ENCODE measurements at places on chromosomes 16 and 17.

GRCh38 chr16:52725043-52725442 is 178.1 kb upstream of the TOX3 start:
- DNase-seq, result no peak

DNA sequence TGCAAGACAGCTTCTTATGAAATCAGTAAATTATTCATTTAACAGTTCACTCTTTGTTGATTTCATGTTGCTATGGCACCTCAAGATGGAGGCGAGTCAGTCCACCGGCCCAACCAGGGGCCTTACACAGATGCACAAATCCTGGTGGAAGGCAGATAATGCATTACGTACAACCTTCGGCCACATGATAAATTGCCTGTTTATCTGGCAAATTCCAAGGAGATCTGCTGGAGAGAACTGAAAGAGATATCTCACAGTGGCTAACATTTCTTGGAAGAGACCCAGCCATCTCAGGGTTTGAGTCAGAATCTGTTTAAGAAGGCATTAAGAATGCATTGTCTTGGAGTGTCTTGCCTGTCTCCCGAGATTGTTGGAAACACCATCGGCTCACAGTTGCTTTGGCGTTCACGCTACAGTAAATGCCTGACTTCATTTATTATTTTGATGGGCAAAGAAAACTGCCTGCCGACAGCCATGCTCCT is 225.6 kb downstream of the MSI2 start:
- peak; percentile 95 for DNase-seq

DNA sequence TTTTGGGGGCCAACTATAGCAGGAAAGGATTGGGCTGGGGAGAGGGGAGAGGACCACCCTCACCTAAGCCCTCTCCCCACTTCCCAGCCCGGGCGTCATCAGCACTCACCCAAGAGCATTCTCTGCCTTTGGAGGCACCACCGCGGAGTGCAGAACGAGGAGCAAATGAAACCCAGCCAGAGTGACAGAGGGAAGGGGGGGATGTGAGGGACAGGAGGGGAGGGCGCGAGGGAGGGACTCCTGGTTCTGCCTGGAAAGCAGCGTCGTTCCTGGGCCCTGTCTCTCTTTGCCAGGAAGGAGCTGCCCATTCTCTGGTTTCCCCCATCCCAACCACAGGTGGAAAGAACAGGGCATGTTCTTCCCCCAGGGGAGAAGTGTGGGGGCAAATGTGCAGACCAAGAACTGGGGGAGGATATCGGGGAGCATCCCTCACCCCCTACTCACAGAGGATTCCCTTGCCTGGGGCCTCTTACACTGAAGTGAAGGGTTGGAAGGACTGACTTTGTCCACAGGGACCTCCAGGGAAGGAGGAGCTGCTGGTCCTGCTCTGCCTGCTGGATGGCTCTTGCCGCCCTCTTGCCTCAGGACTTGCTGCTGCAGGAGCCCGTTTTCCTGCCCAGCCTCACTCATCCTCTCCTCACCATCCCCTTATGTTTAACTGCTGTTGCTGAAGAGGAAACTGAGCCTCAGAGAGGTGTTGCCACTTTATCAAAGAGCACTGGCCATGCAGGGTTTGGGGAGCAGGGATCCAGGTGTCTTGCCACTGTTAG is 3.5 kb upstream of the C17orf113 start:
- no peak for DNase-seq

DNA sequence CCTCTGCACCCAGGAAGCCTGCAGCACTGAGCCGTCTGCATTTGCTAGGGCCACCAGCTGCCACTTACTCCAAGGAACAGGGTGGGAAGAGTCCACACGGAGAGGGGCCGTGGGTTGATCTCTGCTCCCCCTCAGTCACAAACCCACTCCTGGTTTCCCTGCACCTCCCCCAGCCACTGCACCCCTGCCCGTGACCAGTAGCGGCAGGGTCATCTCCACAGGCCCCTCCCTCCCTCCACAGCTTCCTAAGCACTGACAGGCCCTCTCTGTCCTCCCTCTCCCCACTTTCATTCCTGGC is 75.2 kb downstream of the RBFOX3 start:
- DNase-seq, result no peak

DNA sequence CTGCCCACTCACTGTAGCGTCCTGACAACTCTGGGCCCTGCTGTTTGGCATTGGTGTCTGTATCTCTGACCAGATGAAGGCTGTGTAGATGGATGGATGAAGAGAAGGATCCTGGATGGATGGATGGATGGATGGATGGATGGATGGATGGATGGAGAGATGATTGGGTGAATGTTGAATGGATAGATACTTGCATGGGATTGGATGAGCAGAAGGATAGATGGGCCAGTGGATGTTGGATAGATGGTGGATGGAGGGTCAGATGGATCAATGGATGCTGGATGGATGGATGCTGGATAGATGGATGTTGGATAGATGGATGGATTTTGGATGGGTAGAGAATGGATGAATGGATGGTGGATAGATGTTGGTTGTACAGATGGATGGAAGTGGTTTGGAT is 179.6 kb upstream of the GSE1 start:
- no peak for DNase-seq

DNA sequence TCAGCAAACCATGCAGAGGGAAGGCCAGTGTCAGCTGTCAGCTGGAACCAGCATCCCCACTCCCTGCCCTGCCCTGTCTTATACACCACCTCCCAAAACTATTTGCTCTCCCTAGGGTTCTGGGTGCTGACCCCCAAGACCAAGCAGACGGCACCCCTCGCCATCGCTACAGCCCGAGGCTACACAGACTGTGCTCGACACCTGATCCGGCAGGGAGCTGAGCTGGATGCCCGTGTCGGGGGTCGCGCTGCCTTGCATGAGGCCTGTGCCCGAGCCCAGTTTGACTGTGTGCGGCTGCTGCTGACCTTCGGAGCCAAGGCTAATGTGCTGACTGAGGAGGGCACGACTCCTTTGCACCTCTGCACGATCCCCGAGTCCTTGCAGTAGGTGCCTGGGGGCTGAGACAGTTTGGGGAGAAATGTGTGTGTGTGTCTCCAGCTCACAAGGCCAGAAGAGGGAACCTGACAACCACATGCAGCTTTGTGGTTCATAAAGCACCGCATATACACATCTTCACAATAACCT is 1.5 kb downstream of the ASB16 start:
- no peak for DNase-seq

DNA sequence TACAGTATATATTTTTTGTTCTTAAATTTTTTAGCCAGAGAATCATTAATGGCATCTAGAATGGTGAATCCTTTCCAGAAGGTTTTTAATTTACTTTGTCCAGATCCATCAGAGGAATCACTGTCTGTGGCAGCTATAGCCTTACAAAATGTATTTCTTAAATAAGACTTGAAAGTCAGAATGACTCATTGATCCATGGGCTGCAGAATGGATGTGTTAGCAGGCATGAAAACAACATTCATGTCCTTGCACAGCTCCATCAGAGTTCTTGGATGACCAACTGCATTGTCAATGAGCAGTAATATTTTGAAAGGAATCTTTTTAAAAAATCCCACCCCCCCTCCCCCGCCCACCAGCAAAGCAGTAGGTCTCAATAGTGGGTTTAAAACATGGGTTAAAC is 51.4 kb downstream of the CACNG1 start:
- peak; percentile 66 for DNase-seq

DNA sequence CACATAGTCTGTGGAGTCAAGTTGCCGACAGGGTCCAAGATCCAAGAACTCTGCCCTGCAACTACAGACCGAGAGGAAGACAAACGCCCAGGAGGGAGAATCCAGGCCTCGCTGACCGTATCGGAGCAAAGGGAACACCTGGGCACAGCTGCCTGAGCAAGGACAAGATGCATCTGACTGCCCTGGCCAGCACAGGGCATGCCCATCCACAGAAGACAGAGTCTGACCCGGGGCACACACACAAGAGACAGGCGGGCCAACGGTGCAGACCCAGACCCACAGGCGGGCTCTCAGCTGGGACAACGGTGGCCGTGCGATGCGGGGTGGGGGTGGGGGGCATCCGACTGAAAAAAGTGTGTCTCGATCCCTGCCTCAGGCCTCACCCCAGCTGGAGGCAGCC is 6.2 kb downstream of the RAB40B start:
- DNase-seq, result no peak

GRCh38 chr17:69997332-69997731 is 77.7 kb upstream of the KCNJ16 start:
- DNase-seq, result peak; percentile 89

- peak; percentile 30 for DNase-seq
These were observed 129.4 kb downstream of the TANC2 start for GRCh38 chr17:63095459-63095858.
